Activated CD4-positive, alpha-beta memory T cell treated with anti-CD3 and anti-CD28 coated beads for 36 hours (primary cell): ENCODE measurements at places on chromosomes 3 and 15. TPM values are rescaled to one million over a fixed set of nuclear protein-coding genes. Genes with fewer than 3 reads are reported as not detected.

DNA sequence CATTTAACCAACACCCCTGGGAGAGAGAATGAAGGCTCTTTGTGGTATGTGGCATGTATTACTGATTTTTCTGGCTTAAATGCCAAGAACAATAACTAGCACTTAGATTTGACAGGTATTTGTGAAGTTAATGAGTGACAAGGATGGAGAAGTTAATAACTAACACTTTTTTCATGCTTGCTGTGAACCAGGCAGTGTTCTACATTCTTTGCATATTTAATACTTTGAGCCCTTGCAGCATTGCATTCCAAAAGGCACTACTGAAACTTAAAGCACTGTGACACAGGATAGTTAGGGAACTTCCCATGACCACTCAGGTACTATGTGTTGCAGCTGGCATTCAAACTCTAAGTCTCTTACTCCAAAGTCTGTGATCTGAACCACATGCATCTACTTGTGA lies 650.6 kb downstream of the ZPLD1 start:
- DNase-seq: no peak
- no peaks in the 10 kb centered on the region for H3K36me3 ChIP-seq
- H3K4me3 ChIP-seq: no peak overlapping the region
- H3K27ac ChIP-seq: no peak overlapping the region
- no peaks in the 10 kb centered on the region for H3K27me3 ChIP-seq

GRCh38 chr3:161275919-161276318 lies 54.8 kb downstream of the NMD3 start:
- no peak for DNase-seq
- H3K4me3 ChIP-seq: no peak overlapping the region
- H3K27me3 ChIP-seq: no peaks in the 10 kb centered on the region
- no peaks in the 10 kb centered on the region for H3K4me1 ChIP-seq
- H3K36me3 ChIP-seq: peaks cover 26% of the 10 kb centered on the region
- no peak overlapping the region for H3K27ac ChIP-seq

- H3K27ac ChIP-seq: no peak overlapping the region
- no peaks in the 10 kb centered on the region for H3K27me3 ChIP-seq
- H3K36me3 ChIP-seq: peaks cover 58% of the 10 kb centered on the region
- H3K4me3 ChIP-seq: no peak overlapping the region
These were observed 12.5 kb downstream of the TRIM59 start for GRCh38 chr3:160437083-160437455.

GRCh38 chr15:92343924-92344643 lies 49.6 kb upstream of the ST8SIA2 start:
- H3K4me3 ChIP-seq: no peak overlapping the region
- DNase-seq: no peak
- H3K27ac ChIP-seq: no peak overlapping the region

Gene SLC24A5
- total RNA-seq: not detected

GRCh38 chr3:110971010-110971601 lies 100.5 kb upstream of the NECTIN3 start:
- no peaks in the 10 kb centered on the region for H3K4me1 ChIP-seq
- peaks cover 3% of the 10 kb centered on the region for H3K27me3 ChIP-seq
- no peaks in the 10 kb centered on the region for H3K36me3 ChIP-seq
- H3K4me3 ChIP-seq: no peak overlapping the region
